Naive thymus-derived CD4-positive, alpha-beta T cell (primary cell): ENCODE measurements at places on chromosomes 3 and 15.

GRCh38 chr15:83697716-83698115 is 43.8 kb downstream of the ADAMTSL3 start:
- H3K27me3 ChIP-seq = no peaks in the 10 kb centered on the region
- H3K4me1 ChIP-seq = no peaks in the 10 kb centered on the region
- no peak overlapping the region for H3K27ac ChIP-seq

GRCh38 chr3:197426121-197426566 is 127.7 kb upstream of the DLG1 start:
- H3K27ac ChIP-seq = no peak overlapping the region
- no peaks in the 10 kb centered on the region for H3K4me1 ChIP-seq
- no peaks in the 10 kb centered on the region for H3K27me3 ChIP-seq
- no peaks in the 10 kb centered on the region for H3K36me3 ChIP-seq

- no peak for DNase-seq
- H3K4me1 ChIP-seq = no peaks in the 10 kb centered on the region
- H3K36me3 ChIP-seq = no peaks in the 10 kb centered on the region
- H3K27me3 ChIP-seq = no peaks in the 10 kb centered on the region
Observed at GRCh38 chr3:112897791-112898190, 51.1 kb upstream of the CD200R1L start.

- H3K36me3 ChIP-seq = no peaks in the 10 kb centered on the region
- no peaks in the 10 kb centered on the region for H3K4me1 ChIP-seq
- no peak overlapping the region for H3K27ac ChIP-seq
- DNase-seq = no peak
- H3K4me3 ChIP-seq = no peak overlapping the region
Observed at GRCh38 chr3:23843869-23844268, 38.1 kb downstream of the UBE2E1 start.

- no peaks in the 10 kb centered on the region for H3K36me3 ChIP-seq
- no peaks in the 10 kb centered on the region for H3K27me3 ChIP-seq
- no peak overlapping the region for H3K27ac ChIP-seq
- DNase-seq = no peak
- H3K4me3 ChIP-seq = no peak overlapping the region
Observed at GRCh38 chr3:11201251-11202019, 47.1 kb downstream of the HRH1 start.

DNA sequence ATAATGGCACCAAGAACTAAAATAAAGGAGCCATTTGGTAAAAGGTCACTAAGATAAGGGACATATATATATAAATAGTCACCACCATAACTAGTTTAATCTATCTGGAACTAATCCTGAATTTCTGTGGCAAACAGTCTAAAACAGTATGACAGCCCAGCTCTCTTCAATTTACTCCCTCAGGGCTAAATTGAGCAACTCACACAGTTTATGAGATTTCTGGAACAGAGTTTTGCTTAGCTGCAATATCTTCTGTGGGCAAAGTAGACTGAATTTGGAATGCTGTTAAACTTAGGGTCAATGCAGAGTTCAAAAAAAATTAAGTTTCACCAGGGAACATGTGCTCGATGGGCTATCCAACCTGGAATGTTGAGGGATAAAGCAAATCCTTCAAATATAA is 70.1 kb upstream of the VEPH1 start:
- H3K4me1 ChIP-seq = no peaks in the 10 kb centered on the region
- no peak overlapping the region for H3K27ac ChIP-seq
- H3K27me3 ChIP-seq = no peaks in the 10 kb centered on the region
- H3K36me3 ChIP-seq = no peaks in the 10 kb centered on the region

- DNase-seq = no peak
- H3K27me3 ChIP-seq = no peaks in the 10 kb centered on the region
- H3K27ac ChIP-seq = no peak overlapping the region
- no peaks in the 10 kb centered on the region for H3K4me1 ChIP-seq
Observed at GRCh38 chr15:86502301-86502700, 422.6 kb downstream of the AGBL1 start.

- H3K27me3 ChIP-seq = no peaks in the 10 kb centered on the region
- H3K4me1 ChIP-seq = no peaks in the 10 kb centered on the region
- DNase-seq = no peak
- H3K36me3 ChIP-seq = no peaks in the 10 kb centered on the region
- no peak overlapping the region for H3K27ac ChIP-seq
Observed at GRCh38 chr15:39286706-39287105, 294.2 kb upstream of the THBS1 start.

GRCh38 chr3:62529230-62529629 is 155.9 kb upstream of the FEZF2 start:
- no peak for DNase-seq
- no peak overlapping the region for H3K4me3 ChIP-seq
- no peak overlapping the region for H3K27ac ChIP-seq
- H3K36me3 ChIP-seq = no peaks in the 10 kb centered on the region
- no peaks in the 10 kb centered on the region for H3K4me1 ChIP-seq

DNA sequence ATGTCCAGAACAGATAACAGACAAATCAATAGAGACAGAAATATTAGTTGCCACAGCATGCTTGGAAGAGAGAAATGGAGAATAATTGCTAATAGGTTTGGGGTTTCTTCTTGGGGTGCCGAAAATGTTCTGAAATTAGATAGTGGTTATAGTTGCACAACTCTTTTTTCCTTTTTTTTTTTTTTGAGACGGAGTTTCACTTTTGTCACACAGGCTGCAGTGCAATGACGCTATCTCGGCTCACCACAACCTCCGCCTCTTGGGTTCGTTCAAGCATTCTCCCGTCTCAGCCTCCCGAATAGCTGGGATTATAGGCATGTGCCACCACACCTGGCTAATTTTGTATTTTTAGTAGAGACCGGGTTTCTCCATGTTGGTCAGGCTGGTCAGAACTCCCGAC is 163.3 kb downstream of the PLCH1 start:
- H3K27me3 ChIP-seq = no peaks in the 10 kb centered on the region
- no peak overlapping the region for H3K27ac ChIP-seq
- no peaks in the 10 kb centered on the region for H3K4me1 ChIP-seq
- H3K36me3 ChIP-seq = no peaks in the 10 kb centered on the region

DNA sequence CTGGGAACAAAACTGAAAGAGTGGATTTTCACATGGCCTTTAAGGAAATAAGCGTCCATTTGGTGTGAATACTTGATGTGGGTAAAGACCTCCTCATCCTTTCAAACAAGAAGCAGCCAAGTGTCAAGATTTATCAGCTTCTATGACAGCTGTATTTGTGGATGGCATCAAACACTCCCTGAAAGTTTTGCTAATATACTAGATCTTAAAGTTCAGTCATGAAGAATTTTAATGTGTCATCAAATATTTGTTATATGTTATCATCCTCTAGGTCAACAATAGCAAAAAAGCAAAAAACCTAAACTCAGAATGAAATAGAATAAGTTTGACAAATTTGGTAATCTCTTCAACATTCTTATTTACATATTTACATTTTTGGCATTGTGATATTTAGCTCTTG is 29.1 kb upstream of the LYSMD4 start:
- no peak overlapping the region for H3K4me3 ChIP-seq
- H3K4me1 ChIP-seq = no peaks in the 10 kb centered on the region
- no peak overlapping the region for H3K27ac ChIP-seq
